ENCODE measurements at places on chromosomes 3 and 15.

DNA sequence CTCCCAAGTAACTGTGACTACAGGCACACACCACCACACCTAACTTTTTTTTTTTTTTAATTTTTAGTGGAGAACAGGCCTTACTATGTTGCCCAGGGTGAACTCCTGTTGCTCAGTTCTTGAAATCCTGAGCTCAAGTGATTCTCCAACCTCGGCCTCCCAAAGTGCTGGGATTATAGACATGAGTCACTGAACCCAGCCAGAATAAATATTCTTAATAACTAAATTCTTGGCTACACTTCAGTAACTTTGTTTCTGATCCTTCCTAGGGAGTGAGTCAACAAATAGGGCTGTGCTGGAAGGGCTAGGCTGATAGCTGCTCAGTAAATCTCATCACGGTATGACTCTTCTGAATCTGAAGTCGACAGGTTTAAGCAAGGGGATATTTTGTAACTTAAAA lies 56.6 kb downstream of the P3H2 start:
- H3K4me1 ChIP-seq, result no peaks in the 10 kb centered on the region
- no peak overlapping the region for H3K4me3 ChIP-seq
- no peak for DNase-seq
- H3K27ac ChIP-seq, result no peak overlapping the region
- no peaks in the 10 kb centered on the region for H3K27me3 ChIP-seq

GRCh38 chr3:129718201-129718600 lies 111.7 kb upstream of the PLXND1 start:
- no peaks in the 10 kb centered on the region for H3K36me3 ChIP-seq
- H3K4me3 ChIP-seq, result no peak overlapping the region
- no peak overlapping the region for H3K27ac ChIP-seq
- DNase-seq, result no peak
- H3K4me1 ChIP-seq, result no peaks in the 10 kb centered on the region
- H3K27me3 ChIP-seq, result no peaks in the 10 kb centered on the region

GRCh38 chr3:12275974-12276650 lies 12.8 kb upstream of the PPARG start:
- peaks cover 21% of the 10 kb centered on the region for H3K27me3 ChIP-seq
- H3K36me3 ChIP-seq, result no peaks in the 10 kb centered on the region
- H3K4me3 ChIP-seq, result no peak overlapping the region
- H3K27ac ChIP-seq, result no peak overlapping the region
- DNase-seq, result no peak
- no peaks in the 10 kb centered on the region for H3K4me1 ChIP-seq

GRCh38 chr3:140595295-140595694 lies 82.6 kb upstream of the TRIM42 start:
- no peak for DNase-seq
- no peak overlapping the region for H3K4me3 ChIP-seq
- no peaks in the 10 kb centered on the region for H3K36me3 ChIP-seq
- H3K4me1 ChIP-seq, result no peaks in the 10 kb centered on the region
- H3K27me3 ChIP-seq, result no peaks in the 10 kb centered on the region

DNA sequence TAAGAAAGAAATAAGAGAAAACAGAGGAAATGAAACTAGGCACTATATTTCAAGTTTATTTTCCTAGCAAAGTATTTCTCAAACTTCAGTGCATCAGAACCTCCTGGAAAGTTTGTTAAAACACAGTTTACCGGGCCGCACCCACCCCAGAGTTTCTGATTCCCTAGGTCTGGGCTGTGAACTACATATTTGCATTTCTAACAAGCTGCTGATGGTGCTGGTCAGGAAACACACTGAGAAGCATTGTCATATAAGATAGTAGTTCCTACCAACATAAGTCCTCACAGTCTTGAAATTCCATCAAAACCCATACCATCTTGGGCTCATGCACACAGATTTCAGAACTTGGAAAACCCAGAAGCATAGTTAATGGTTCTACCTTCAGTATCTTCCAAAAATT lies 8.3 kb downstream of the SLC9A9 start:
- no peak overlapping the region for H3K4me3 ChIP-seq
- DNase-seq, result no peak
- no peaks in the 10 kb centered on the region for H3K27me3 ChIP-seq
- H3K36me3 ChIP-seq, result peaks cover 3% of the 10 kb centered on the region

GRCh38 chr15:70154718-70155347 lies 57.1 kb upstream of the TLE3 start:
- H3K27ac ChIP-seq, result no peak overlapping the region
- no peak for DNase-seq
- no peaks in the 10 kb centered on the region for H3K36me3 ChIP-seq

DNA sequence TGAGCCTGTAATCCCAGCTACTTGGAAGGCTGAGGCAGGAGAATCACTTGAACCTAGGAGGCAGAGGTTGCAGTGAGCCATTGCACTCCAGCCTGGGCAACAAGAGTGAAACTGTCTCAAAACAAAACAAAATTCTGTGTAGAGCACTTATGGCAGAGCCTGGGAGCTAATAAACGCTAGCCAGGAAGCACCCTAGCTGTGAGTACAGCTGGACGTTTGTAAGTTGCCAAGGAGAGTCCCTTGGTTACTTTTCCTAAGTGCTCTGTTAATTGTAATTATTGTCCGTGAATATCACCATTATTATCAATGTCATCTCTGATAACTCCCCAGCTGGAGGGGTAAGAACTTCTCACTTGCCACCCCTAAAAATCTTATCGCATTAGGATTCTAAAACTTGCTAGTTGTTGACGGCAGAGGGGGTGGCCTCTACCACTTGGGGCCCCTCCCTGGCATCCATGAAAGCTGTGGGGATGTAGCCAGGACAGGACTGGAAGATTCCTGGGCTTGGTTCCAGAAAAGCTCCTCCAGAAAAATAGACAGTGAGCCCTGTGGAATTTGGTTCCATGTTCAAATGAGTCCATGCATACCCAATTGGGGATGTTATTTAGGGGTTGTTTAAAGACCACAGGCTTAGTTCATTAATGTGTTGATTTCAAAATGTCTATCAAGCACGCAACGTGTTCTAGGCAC lies 9.9 kb upstream of the KLHL25 start:
- no peak overlapping the region for H3K4me3 ChIP-seq
- no peak overlapping the region for H3K27ac ChIP-seq
- H3K4me1 ChIP-seq, result no peaks in the 10 kb centered on the region
- H3K36me3 ChIP-seq, result no peaks in the 10 kb centered on the region
- DNase-seq, result no peak

DNA sequence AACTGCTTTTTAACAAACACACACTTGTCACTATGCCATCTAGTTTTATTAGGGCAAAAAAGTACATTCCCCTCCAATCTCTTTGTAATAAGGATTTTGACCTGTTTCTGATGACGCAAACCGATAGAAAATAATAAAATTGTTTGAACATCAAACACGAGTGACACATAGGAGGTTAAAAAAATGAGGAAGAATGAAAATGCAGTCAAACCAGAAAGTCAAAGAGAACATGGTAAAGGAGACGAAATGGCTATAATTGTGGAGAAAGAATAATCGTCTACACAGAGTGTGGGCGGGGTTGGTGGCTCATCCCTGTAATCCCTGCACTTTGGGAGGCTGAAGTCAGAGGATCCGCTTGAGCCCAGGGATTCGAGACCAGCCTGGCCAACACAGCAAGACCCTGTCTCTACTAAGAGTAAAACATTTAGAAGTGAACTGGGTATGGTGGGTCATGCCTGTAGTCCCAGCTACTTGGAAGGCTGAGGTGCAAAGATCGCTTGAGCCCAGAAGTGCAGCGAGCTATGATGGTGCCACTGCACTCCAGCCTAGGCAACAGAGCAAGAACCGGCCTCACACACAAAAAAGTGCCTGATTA lies 83.2 kb downstream of the MEIS2 start:
- H3K27me3 ChIP-seq, result no peaks in the 10 kb centered on the region
- no peaks in the 10 kb centered on the region for H3K36me3 ChIP-seq
- no peaks in the 10 kb centered on the region for H3K4me1 ChIP-seq

- no peaks in the 10 kb centered on the region for H3K4me1 ChIP-seq
- H3K36me3 ChIP-seq, result no peaks in the 10 kb centered on the region
- no peak for DNase-seq
- peaks cover 22% of the 10 kb centered on the region for H3K27me3 ChIP-seq
- no peak overlapping the region for H3K4me3 ChIP-seq
Observed at GRCh38 chr3:14283813-14284438, 105.3 kb downstream of the LSM3 start.

DNA sequence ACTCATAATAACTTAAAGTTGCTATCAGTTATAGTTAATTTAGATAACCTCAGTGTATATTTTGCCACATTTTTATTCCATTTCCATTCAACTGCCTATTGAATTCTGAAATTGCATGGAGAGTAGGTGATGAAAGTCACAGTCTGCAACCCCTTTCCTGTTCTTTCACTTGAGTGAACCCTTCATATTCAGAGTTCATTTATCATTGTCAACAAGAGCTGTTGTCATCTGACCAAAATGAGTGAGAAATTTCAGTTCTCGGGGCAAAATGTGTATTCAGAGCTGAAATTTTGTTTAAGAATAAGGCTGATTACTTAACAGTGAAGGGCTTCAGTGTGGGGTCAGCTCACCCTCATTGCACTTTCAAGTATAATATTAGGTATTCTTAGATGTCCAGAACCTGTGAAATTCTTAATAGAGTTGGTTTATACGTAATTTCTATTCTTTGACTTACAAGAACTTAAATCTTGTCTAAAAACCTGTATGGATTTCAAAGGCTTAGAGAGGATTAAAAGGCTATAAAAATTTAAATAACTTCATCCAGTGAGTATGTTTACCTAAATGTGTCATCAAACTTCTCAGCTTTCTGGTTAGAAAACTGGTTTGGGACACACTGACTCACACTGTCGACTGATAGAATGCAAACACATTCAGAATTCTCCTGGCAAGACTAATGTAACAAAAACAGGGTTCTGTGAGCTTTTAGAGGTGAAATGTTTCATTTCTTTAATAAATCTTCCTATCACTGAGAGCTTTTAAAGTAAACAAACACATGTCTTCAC lies 92.2 kb downstream of the CMSS1 start:
- H3K4me3 ChIP-seq, result no peak overlapping the region
- H3K4me1 ChIP-seq, result no peaks in the 10 kb centered on the region
- peaks cover 2% of the 10 kb centered on the region for H3K36me3 ChIP-seq
- no peak for DNase-seq
- no peaks in the 10 kb centered on the region for H3K27me3 ChIP-seq

DNA sequence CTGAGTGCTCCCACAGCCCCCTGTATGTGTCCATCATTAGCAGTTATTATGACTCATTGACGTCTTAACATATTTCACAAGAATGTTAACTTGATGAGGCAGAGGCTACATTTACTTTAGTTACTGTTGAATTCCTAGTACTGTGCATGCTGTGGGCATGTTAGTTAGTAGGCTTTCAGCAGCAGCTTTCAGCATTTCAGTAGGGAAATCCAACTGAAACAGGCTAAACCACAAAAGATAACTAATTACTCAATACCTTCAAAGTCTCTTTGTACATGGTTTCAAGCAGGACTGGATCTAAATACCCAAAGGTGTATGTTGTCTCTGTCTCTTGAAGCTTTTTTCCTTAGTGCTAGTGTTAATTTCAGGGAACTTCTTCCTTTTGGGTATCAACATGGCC lies 229.9 kb upstream of the SUCLG2 start:
- DNase-seq, result no peak
- H3K27ac ChIP-seq, result no peak overlapping the region
- H3K27me3 ChIP-seq, result no peaks in the 10 kb centered on the region
- H3K4me1 ChIP-seq, result no peaks in the 10 kb centered on the region
- H3K4me3 ChIP-seq, result no peak overlapping the region
- no peaks in the 10 kb centered on the region for H3K36me3 ChIP-seq

DNA sequence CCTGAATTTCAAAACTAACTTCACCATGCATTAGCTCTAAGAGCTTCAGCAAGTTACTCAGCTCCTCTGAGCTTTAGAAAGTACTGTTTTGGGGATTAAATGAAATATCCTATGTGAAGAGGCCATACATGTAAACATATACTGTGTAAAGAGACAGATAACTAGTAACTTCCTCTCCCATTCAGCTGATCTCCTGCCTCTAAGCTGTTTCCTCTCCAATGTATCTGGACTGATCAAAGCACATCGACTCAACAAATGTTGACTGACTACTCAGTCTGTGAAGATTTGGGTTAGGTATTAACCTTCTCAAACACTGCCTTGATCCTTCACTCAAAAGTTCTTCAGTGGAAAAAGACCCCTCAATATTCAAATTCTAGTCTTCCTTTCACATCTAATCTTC lies 82.0 kb downstream of the BOC start:
- H3K27me3 ChIP-seq, result no peaks in the 10 kb centered on the region
- no peaks in the 10 kb centered on the region for H3K36me3 ChIP-seq
- DNase-seq, result no peak
- H3K4me3 ChIP-seq, result no peak overlapping the region
- H3K4me1 ChIP-seq, result no peaks in the 10 kb centered on the region

DNA sequence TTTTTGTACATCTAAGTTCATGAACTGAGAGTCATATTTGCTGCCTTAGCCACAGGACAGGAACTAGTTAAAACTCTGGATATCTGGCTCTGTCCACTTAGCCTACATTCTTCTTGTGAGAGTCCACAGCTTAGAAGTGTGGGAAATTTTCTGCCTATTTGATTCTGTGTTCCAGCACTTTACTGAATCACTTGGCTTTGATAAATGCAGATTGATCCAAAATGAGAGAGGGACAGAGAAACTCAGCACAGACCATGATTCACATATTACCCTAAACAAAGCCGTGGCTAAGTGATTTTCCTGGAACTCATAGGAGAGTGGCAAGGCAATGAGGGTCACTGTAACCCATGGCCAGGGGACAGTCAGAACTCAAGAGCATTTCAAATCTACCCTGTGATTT lies 87.5 kb upstream of the CADPS start:
- DNase-seq, result no peak
- no peaks in the 10 kb centered on the region for H3K4me1 ChIP-seq
- H3K27ac ChIP-seq, result no peak overlapping the region
- no peaks in the 10 kb centered on the region for H3K27me3 ChIP-seq
- no peak overlapping the region for H3K4me3 ChIP-seq

DNA sequence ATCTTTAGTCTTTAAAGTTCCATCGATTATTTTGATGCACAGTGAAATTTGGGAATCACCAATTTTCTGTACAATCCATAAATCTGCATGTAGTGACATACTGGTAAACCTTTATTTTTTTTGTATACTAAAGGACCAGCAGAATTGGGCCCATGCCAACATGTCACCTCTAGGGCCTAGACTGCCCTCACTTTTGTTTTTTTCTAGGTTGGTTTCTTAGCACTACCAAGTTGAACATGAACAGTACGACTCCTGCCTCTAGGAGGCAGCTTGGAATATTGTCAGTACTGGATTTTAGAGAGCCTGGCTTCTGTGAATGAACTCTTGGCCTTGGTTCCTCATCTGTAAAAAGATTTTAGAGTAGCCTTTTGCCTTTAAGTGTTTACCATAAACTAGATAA lies 32.3 kb downstream of the NKIRAS1 start:
- H3K36me3 ChIP-seq, result peaks cover 9% of the 10 kb centered on the region
- no peak overlapping the region for H3K27ac ChIP-seq
- DNase-seq, result no peak
- H3K27me3 ChIP-seq, result no peaks in the 10 kb centered on the region
- peaks cover 9% of the 10 kb centered on the region for H3K4me1 ChIP-seq

- peaks cover 11% of the 10 kb centered on the region for H3K4me1 ChIP-seq
- H3K27ac ChIP-seq, result no peak overlapping the region
- no peaks in the 10 kb centered on the region for H3K27me3 ChIP-seq
- no peak for DNase-seq
Observed at GRCh38 chr3:189712906-189713483, 81.8 kb downstream of the TP63 start.

- DNase-seq, result no peak
- peaks cover 29% of the 10 kb centered on the region for H3K27me3 ChIP-seq
- H3K4me1 ChIP-seq, result no peaks in the 10 kb centered on the region
- H3K36me3 ChIP-seq, result no peaks in the 10 kb centered on the region
- H3K27ac ChIP-seq, result no peak overlapping the region
Observed at GRCh38 chr15:55796321-55796965, 53.5 kb upstream of the PRTG start.

- peaks cover 97% of the 10 kb centered on the region for H3K27me3 ChIP-seq
- peak overlapping the region; percentile 49 for H3K27ac ChIP-seq
- H3K36me3 ChIP-seq, result peaks cover 12% of the 10 kb centered on the region
- DNase-seq, result no peak
Observed at GRCh38 chr15:76343313-76343996, 6.9 kb downstream of the ISL2 start.

All from activated naive CD4-positive, alpha-beta T cell treated with anti-CD3 and anti-CD28 coated beads, Interleukin-2, amount 10 ng/mL, durations not matched to agents 7 days and 5 days (primary cell).